Activated CD4-positive, alpha-beta memory T cell treated with anti-CD3 and anti-CD28 coated beads, Interleukin-2, amount 10 ng/mL, durations not matched to agents 7 days and 5 days (primary cell): ENCODE measurements at places on chromosomes 6 and 20. TPM values are rescaled to one million over a fixed set of nuclear protein-coding genes. Genes with fewer than 3 reads are reported as not detected.

GRCh38 chr6:100592929-100593328 lies 128.2 kb upstream of the SIM1 start:
- no peak for DNase-seq

GRCh38 chr6:88866856-88867255 lies 96.6 kb downstream of the RNGTT start:
- DNase-seq = no peak

GRCh38 chr6:13641315-13641714 lies 26.2 kb downstream of the NOL7 start:
- DNase-seq = no peak

Gene COL11A2
- total RNA-seq = 0.53 TPM

DNA sequence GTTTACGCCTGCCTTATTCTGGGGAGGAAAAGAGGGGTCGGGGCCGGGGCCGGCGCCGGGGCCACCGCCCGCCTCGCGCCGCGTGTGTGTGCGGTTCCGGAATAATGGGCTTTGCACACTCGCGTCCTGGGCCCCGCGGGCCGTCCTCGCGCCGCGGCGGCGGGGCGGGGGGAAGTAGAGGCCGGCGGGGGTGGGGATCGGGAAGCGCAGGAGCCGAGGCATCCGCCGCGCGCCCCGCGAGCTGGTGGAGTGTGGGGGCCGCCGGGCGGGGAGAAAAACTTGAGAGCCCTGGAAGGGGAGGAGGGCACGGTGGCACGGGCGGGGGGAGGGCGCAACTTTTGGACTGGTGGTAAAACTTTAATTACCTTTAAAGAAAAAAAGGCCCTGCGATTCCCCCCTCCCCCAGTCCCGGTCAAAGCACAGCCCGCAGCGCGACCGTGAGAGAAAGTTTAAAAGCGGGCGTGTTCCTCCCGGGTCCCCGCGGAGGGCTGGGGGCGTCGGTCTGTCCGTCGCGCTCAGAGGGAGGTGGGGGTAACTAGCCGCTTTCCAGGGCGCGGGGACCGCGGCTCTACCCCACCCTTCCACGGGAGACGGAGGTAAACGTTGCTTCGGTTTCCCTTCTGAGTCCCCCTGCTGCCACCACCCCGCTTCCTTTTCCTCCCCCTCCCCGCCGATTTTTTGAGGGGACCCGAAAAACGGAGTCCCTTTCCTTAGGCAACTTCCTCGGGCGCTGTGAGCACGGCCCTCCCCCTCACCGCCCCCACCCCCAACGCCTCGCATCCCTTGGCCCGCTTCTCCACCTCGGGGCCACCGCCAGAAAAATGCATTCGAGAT lies 1.9 kb downstream of the L3MBTL3 start:
- DNase-seq = peak; percentile 55

DNA sequence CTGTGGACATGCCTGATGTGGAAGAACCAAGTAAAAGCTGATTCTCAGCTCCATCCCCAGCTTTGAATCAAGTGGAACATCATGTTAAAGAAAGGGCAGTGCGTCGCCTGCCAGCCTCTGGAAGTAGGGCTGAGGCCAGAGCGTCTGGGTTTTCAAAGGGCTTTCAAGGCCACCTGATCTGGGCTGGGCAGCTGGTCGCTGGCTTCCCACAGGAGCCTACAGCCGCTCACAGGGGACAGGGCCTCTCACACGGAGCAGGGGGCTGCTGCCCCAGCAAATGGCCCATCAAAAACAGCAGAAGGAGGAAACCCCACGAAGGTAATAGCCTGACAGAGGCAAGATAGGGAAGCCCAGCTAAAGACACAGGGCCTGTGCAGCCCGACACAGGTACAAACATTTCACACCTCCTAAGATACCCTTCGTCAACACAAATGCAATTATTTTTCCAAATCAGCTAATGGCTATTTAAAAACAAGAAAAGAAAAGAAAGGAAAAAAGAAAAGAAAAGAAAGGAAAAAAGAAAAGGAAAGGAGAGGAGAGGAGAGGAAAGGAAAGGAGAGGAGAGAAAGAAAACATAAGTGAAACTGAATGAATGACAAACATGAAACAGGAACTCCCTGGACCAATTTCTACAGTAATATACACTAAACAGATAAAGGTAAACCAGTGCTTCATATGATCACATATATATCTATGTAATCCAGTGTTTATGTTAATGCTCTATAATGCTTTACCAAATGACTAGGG lies 24.8 kb downstream of the RRBP1 start:
- DNase-seq = no peak

- DNase-seq = no peak
These were observed 97.9 kb downstream of the ARID1B start for GRCh38 chr6:156875062-156875461.

Gene MOG
- not detected for total RNA-seq

Gene POPDC3
- total RNA-seq = not detected

Gene DEK
- 203 TPM for total RNA-seq

DNA sequence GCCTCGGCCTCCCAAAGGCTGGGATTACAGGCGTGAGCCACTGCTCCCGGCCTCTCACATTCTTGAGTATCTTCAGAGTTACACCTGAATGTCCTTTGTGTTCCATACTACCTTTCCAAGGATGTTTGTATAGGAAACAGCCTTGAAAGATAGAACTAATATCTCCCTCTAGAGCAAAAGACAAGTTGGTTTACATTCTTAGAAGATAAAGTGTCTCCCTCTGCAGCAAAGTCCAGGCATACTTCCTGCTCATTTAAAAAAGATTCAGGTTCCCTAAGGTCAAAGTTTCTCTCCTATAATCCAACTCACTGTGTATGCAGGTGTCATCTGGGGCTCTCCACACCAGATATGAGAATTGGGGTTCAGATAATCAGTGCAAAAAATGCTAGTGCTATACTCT lies 224.4 kb downstream of the TPBG start:
- no peak for DNase-seq

- no peak for DNase-seq
These were observed 541.8 kb upstream of the NRSN1 start for GRCh38 chr6:23584134-23584763.

Gene TMEM14C
- 46.5 TPM for total RNA-seq

GRCh38 chr6:146357578-146358430 lies 185.8 kb upstream of the RAB32 start:
- DNase-seq = no peak

Gene SLC35F1
- total RNA-seq = not detected

GRCh38 chr6:162230147-162230752 lies 497.3 kb downstream of the PRKN start:
- no peak for DNase-seq

DNA sequence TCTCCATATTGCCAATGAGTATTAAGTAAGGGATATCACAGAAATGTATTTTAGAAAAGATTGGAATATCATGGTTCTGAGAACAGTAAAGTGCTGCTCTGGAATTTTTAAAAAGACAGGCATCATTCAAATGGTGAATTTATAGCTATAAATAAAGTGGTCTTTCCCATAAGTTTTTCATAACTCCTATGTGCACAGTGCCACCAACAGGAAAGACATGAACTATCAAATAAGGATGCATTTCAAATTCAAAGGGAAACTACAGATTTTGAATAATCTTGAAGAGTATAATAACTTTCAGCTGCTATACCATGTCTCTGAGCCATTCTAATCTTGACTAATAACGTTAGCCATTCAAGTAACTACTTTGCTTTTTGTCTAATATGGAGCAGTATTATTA lies 456.8 kb upstream of the GJE1 start:
- DNase-seq = no peak

- DNase-seq = no peak
These were observed 112.8 kb downstream of the BTBD3 start for GRCh38 chr20:12030470-12030869.

DNA sequence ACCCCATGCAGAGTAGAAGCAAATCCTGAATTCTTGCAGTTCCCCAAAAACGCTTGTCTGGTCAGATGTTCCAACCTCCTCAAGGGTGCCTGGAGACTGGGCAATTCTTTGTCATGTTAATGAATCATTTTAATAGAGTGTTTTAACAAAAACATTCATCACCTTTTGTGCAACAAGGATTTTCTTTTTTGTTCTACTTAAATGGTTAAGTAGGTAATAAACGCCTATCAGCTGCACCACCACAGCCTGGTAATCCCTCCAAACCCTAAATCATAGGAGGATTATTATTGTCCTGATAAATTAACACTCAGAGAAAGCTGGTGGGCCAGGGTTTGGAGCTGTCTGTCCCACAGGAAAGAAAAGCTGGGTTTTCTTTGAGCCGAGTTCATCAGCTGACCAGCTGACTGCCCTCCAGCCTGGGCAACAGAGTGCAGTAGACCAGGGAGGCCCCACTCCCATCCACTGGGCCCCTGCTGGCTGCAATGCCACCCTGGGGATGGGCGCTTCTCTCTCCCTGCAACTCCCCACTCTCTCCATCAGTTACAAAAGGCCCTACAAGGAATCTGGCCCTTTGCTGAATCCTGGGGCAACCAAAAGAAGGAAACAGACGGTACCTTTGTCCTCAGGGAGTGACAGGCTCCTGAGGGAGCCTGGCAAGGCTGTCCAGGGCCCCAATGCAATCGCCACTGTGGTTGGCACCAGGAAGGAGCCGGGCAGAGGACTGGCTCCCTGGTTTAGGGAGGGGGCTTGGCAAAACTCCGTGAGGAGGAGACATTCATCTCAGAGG lies 23.1 kb upstream of the BMP7 start:
- no peak for DNase-seq

DNA sequence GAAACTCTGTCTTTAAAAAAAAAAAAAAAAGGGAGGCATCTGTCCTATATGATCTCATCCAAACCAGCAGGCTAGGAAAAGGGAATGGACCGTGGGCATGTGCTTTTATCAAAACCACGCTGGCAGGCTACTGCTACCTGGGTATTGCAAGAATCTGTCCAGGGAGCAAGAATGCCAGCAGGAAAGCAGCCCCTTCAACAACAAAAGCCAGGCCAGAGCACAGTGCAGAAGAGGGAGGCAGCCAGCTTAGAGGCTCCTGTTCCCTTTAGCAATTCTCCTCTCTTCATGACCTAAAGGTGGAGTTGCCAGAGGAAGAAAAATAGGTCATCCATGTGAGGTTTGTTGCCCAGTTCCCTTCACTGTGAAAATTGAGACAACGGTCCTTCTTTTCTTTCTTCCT lies 18.2 kb downstream of the TBC1D20 start:
- no peak for DNase-seq
